RWPE1 (cell line): ENCODE measurements at places on chromosomes 6 and 20.

DNA sequence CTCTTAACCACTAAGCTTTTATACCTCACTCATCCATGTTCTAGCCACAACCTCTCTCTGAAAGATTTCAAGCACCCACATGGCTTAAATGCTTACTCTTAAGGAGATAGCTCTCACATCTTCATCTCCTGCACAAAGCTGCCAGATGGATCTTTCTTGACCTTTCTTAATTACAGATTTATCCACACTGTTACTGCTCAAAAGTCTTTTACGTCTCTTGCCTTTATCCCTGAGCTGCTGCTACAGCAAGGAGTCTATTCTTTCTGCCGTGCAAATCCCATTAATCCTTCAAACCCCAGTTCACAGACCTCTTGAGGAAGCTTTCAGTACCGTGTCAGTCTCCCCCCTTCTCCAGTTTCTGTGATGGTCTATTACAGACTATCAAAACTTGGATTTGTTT, 54.6 kb downstream of the B4GALT5 start:
- no peak for DNase-seq

DNA sequence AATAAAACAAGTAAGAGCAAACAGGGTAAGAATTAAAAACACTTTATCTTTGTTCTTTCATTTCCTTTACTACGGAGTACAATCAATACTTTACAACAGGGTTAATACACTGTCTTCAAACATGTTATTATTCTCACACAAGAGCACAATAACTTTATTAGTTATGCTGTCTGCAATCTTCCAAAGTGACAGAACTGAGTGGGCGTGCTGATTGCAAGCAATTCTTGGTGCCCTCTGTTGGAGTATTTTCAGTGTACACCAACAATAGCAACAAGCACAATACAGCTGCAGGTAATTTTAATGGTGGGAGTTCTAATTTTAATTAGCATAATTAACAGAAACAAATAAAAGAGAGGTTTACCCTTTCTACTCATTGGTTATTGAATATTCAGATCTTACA, 33.9 kb upstream of the PTPRK start:
- no peak for DNase-seq

- DNase-seq = peak; percentile 30
Observed at GRCh38 chr6:132937466-132937906, 123.1 kb downstream of the RPS12 start.

- no peak for DNase-seq
Observed at GRCh38 chr6:1438471-1438881, 49.1 kb downstream of the FOXF2 start.

DNA sequence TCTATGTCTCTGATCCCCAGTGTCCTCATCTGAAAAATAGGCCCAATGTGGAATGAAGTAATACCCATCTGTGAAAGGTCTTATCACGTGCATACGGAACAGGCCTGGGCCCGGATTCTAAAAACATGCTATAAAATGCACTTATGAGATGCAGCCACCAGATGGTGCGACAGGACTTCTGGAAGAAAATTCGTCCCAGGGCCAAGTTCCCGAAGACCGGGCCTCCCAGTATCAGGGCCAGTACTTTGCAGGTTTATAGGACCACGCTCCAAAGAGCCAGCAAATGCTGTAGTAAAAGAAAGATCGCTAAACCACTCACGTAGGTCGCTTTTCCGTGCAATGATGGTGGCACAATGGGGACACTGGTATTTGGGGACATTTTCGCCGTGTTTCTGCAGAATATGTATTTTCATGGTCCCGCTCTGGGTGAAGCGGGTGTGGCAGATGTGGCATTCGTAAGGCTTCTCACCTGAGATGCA, 10.6 kb downstream of the CTCFL start:
- DNase-seq = peak; percentile 88

- no peak for DNase-seq
Observed at GRCh38 chr6:164856138-164856537, 453.3 kb downstream of the C6orf118 start.

GRCh38 chr6:26349964-26350857, 14.8 kb upstream of the BTN3A2 start:
- DNase-seq = no peak

DNA sequence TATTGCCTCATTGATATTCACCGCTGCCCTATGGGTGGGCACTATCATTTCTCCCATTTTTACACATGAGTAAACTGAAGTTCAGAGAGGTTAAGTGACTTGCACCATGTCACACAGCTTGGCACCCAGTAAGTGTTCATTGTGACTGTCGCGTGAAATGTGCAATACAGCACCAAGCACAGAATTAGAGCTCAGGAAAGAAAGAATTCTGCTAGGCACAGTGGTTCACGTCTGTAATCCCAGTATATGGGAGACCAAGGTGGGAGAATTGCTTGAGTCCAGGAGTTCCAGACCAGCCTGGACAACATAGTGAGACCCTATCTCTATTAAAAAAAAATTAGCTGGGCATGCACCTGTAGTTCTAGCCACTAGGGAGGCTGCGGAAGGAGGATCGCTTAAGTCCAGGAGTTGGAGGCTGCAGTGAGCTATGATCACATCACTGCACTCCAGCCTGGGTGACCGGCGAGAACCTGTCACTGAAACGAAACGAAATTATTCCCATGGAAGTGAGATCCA, 626 bp downstream of the SLC13A3 start:
- no peak for DNase-seq

DNA sequence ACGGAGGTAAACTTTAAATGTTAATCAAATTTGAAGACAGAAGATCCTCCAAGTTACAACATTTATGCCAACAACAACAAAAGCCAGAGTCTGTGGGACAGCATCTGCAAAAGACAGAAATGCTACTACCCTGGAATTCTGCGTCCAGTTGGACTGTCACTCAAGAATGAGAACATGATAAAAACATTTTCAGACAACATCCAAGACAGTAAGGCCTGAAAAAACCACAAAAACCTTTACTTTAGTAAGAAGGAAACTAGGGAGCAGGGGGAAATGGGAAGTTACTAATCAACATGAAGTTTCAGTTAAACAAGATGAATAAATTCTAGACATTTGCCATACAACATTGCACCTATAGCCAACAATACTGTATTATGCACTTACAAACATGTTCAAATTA, 77.6 kb downstream of the MLIP start:
- DNase-seq = no peak

GRCh38 chr20:46583411-46584214, 33.2 kb upstream of the OCSTAMP start:
- DNase-seq = no peak

- no peak for DNase-seq
Observed at GRCh38 chr6:42406306-42407280, 45.1 kb downstream of the TRERF1 start.

DNA sequence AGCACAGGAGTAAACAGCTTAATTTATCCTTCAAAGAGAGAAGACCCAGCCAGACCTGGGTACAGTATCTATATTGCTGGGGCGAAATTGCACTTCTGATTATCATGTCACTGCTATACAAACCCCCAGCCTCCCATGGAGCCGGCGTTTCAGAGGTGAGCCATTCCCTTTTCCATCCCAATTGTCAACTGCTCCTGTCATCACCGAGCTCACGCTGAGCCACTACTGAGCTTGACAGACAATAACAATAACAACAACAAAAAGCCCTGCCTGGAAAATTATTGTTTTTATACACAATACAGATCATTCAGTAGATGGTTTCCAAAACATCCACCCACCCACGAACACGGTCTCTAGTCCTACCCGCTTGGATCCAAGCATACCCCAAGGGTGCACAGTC, 129.0 kb upstream of the JARID2 start:
- no peak for DNase-seq

GRCh38 chr6:3200682-3201081, 26.8 kb downstream of the TUBB2B start:
- DNase-seq = no peak

- peak; percentile 84 for DNase-seq
Observed at GRCh38 chr20:20548527-20549266, 163.7 kb downstream of the RALGAPA2 start.

GRCh38 chr6:130032758-130033340, 14.5 kb downstream of the L3MBTL3 start:
- no peak for DNase-seq

GRCh38 chr6:39416728-39417127, 94.2 kb upstream of the KCNK16 start:
- DNase-seq = peak; percentile 87

- no peak for DNase-seq
Observed at GRCh38 chr6:42727087-42727611, 4.8 kb upstream of the PRPH2 start.

- no peak for DNase-seq
Observed at GRCh38 chr6:15553736-15554294, 109.0 kb downstream of the DTNBP1 start.

DNA sequence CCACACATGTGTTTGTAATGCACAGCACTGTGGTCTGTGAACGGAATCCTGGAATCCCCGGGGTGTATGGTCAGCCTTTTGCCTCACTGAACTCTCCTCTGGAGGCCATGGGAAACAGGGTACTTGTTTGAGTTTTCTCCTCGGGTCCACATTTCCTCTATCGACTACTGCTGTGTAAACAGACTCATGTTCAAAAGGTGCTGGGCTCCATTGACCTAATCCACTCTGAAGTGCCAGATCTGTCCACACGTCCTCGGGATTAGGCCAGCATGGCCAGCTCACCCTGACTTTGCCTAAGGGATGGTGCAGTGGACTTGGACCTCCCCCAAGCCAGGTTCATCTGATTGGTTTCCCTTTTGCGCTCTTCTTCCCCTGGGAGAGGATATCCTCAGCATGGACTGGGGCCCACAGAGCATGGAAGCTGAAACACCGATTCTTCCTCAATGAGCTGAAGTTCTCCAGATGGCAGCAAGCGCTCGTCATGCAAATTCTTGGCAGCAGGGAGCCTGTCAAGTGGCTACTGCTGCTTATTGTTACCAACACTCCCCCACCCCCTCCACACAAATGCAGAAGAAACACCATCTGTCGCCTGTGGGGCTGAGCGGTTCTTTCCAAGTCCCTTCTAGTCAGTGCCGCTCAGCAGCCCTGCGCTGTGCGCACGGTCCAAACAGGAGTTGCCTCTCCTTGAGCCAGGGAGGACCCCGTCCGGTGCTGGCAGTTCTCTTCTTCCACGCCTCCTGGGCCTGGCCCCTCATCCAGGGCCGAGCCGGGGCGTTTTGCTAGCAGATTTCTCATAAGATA, 292.6 kb upstream of the MARCKS start:
- no peak for DNase-seq

GRCh38 chr20:56859801-56860261, 230.7 kb downstream of the TFAP2C start:
- no peak for DNase-seq

DNA sequence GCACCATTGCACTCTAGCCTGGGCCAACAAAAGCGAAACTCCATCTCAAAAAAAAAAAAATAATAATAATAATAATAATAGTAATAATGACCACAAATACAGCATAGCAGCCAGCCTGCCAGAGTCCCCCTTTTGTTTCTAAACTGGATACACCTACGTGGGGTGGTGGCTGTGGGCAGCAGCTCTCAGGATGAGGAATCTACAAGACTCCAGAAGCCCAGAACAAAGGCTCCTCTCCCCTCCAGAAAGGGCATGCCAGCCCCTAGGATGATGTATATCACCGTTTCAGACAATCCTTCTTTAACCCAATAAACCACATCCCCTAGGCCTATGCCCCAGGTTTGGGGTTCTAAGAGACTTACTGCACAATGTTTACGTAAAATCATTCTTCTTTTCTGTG, 155.9 kb downstream of the QRSL1 start:
- DNase-seq = no peak

- peak; percentile 86 for DNase-seq
Observed at GRCh38 chr20:61353261-61354000, 101.4 kb downstream of the CDH4 start.

- DNase-seq = peak; percentile 77
Observed at GRCh38 chr20:20452254-20452676, 84.4 kb downstream of the INSM1 start.

DNA sequence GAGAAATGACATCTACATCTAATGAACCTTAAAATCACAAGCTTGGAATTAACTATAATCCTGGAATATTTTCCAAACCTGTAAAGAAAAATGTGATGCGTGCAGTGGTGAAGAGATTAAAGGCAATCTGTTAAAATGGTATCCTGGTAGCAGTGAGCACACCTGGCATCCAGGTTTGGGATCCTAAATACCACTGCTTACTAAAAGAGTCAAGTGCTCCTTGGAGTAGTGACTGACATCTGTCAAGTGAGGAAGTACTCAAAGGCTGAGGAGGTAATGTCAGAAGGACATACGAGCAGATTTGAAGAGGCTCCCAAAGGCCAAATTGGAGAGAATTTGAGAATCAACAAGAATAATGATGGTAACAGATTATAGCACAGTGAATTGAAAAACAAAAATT, 32.8 kb downstream of the PCMT1 start:
- no peak for DNase-seq

GRCh38 chr6:160952633-160953281, 38.8 kb upstream of the MAP3K4 start:
- no peak for DNase-seq

DNA sequence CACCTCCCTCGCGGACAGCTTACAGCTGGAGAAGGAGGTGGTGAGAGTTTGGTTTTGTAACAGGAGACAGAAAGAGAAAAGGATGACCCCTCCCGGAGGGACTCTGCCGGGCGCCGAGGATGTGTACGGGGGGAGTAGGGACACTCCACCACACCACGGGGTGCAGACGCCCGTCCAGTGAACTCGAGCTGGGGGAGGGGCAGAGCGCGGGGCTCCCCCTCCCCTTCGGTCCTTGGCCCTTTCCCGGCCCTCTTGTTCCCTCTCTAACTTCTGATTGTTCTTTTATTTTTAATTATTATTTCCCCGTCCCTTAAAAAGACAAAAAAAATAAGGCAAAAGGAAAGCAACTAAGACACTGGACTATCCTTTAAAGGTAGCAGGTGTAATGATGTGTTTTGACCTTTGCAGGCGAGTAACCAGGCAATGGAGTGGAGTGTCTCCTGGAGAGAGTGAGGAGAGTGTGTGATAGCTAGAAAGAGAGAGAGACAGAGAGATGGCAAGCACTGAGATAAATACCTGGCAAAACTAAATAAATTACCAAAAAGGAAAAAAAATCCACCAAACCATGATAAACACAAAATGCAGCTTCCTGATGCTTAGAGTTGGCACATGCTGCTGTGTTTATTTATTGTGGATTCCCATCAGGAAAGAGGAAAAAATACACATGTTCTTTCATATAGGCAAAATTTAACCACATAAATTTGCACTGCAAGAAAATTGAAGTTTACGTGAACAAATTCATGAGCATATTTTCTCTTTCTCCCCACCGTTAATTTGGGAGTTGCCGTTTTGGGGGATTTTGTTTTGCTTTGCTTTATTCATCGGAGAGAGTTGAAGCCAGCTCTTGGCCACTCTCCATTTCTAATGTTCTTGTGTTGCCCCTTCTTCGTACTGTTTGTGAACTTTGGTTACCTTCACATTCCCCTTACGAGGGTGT, 1.9 kb downstream of the POU3F2 start:
- DNase-seq = no peak

DNA sequence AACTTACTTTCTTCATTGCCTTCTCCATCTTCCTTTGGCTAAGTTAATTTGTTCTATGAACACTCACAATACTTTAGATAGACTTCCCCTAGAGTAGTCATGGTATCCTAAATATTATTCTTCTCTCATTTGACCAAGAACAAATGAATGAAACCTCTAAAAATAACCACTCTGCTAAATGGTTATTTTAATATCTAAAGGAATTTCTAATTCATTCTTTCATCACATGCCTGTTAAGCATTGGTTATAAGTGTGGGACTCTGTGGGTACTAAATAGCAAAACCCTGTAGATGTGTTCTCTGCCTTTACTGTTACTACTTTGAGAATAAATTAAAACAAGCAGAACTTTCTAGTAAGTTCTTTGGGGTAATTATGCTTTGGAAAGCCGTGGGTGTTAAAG, 138.9 kb downstream of the EYA4 start:
- DNase-seq = no peak
